Glomerular endothelial cell (primary cell): ENCODE measurements at places on chromosomes 2 and 18. TPM values are rescaled to one million over a fixed set of nuclear protein-coding genes. Genes with fewer than 3 reads are reported as not detected.

DNA sequence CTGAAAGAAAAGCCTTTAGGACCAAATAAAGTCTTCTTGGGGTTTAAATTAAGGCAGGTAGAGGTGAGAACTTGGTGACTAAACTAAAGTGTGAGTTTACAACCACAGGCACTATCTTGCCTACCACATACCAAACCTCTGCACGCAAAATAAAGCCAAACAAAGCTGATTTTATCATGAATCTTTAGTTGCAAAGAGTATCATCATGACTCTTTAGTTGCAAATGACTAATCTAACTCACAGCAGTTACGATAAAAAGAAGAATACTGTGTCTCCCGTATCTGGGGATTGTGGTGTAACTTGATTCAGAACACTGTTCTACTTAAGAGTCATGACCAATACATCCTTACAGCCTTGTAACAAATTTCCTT lies 11.2 kb downstream of the CFAP210 start:
- no peak for DNase-seq

The GALNT13 gene
- 0.35 and 0.53 TPM in 2 replicates for total RNA-seq

- no peak for DNase-seq
Observed at GRCh38 chr2:84417453-84418145, 41.5 kb downstream of the SUCLG1 start.

DNA sequence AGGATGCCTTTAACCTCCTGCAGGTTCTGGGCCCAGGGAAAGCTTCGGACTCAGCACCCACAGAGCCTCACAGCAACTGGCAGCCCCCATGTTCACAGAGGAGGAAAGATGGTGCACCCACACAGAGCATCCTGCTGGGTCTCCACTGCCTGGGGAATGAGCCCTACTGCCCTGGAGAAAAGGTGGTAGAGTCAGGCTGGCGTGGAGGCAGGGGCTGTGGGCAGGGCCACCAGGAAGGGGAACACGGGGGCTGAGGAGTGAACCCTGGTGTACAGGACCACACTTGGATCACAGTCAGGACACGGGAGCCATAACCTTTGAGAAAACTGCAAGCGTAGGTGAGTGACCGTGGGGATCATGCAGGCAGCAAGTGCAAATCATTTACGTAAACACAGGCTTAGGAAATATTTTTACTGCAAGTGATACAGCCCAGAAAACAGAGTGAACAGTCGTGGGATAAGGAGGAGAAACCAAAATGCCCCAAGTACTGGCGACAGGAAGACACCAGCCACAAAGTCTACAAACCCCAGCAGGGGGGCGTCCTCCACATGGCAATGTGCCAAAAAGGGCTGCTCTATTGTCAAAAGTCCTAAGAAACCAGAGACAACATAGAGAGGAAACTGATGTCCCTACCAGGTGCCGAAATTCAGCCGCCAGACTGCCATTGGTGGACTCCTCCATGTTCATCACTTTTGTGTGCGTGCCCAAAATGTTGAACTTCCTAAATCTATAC lies 27.6 kb downstream of the STAT1 start:
- DNase-seq: no peak
